ENCODE measurements at places on chromosomes 1 and 21.
A peak's percentile ranks its signal among the peaks of the same experiment; 100 is the strongest.

GRCh38 chr1:243315455-243315854 is 59.6 kb downstream of the SDCCAG8 start:
- DNase-seq: no peak

GRCh38 chr1:156502894-156503697 is 2.5 kb upstream of the MEF2D start:
- DNase-seq: no peak

GRCh38 chr1:20998826-20999225 is 177.9 kb downstream of the EIF4G3 start:
- no peak for DNase-seq

- no peak for DNase-seq
These were observed 78.9 kb downstream of the CD247 start for GRCh38 chr1:167439301-167439988.

GRCh38 chr21:33268737-33269441 is 2.7 kb downstream of the IL10RB start:
- peak; percentile 35 for DNase-seq

- DNase-seq: no peak
These were observed 427.2 kb downstream of the KIF26B start for GRCh38 chr1:245582026-245582425.

- DNase-seq: no peak
These were observed 39.5 kb upstream of the ST6GALNAC3 start for GRCh38 chr1:76035053-76035452.

DNA sequence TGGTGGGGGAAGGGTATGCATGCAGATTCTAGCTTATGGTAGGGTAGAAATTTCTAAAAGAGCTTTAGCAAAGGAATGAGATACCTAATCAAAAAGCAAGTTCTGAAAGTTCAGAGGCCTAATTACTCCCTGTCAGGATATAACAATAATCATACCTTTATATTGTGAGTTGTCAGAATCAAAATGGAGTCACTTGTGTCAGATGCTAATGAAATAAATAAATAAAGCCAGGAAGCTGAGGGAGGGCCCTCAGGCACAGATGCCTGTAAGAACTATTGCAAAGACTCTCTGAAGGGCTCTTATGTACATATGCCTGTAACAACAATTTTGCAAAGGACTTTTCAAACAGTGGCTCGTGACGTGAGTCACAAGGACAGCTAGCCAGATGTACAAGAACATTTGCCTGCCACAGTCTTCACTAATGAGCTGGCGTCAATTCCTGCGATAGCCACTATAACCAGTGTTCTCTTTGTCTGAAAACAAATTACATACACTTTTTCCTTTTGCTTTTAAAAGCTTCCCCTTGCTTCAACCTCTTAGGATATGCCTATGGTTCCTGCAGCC is 27.4 kb upstream of the DNASE2B start:
- DNase-seq: no peak

DNA sequence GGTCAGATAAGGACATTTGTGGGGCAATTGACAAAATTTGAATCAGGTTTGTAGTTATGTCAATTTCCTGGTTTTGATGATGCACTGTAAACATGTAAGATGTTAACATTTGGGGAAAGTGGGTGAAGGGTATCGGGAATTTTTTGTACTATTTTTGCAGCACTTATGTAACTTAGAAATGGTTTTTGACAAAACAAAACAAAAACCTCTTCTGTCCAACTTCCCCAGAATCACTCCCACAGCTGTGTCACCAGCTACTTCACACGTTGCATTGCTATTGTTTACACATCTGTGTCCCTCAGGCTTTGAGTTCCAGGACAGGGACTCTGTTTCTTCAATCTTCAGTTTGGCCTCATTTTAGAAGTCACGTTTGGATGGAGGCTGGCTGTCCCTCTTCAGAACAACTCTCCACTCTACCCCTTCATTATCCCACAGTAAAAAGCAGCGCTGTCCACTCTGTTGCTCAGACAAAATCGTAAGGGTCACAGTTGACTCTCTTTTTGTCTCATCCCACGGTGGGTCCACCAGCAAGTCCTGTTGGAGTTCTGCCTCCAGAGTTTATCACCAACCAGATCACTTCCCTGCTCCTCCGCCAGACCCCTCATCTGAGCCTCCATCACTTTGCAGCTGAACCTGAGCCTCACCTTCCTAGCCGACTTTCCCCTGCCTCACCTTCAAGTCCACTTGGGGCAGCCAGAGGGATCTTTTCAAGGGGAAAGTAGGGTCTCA is 63.2 kb downstream of the NENF start:
- no peak for DNase-seq

- DNase-seq: no peak
These were observed 17.1 kb upstream of the UBXN10 start for GRCh38 chr1:20168564-20169491.

DNA sequence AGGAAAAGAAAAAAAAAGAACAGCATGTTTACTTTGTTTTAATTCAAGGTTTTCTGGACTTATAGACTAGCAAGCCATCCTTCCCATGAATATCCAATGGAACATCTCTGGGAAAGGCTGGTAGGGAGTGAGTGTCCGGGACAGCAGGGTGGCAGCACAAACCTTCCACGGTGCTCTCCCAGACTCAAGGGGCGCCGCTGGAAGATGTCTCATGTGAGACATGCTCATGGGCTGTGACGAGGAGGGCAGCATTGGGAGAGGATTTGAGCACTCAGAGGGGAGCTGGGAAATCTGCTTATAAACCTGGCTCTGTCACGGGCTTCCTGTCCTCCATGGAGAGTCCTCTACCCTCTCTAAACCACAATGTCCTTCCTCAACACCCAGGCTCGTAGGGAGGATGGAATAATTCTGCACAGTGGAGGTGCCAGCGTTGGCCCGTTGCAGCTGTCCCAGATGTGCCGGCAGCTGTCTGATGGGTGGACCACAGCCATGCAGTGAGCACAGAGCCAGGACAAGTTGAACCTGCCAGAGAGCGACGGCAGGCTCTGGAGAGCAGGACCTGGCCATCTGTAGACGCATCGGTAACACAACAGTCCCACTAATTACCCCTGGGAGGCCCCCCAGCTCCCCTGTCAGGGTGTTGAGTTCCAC is 100.1 kb upstream of the IGSF21 start:
- DNase-seq: no peak

- peak; percentile 16 for DNase-seq
These were observed 627 bp downstream of the CERS2 start for GRCh38 chr1:150973836-150974579.

DNA sequence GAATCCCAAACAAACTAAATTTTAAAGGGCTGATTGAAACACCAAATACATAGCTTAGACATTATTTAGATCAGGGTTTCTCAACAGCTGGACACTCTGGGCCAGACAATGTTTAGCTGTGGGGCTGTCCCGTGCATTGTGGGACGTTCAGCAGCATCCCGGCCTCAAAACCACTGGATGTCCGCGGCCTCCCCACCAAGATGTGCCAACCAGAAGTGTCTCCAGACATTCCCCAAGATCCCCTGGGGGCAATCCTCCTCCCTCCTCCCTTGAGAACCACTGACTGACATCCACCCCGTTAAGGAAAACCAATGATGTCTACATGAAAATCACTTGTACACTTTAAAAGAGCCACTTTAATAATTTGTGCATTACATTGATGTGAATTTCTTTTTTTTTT is 38.4 kb downstream of the CLSTN1 start:
- no peak for DNase-seq

GRCh38 chr1:29875557-29876028 is 639.3 kb downstream of the PTPRU start:
- DNase-seq: no peak

- DNase-seq: no peak
These were observed 30.6 kb upstream of the CACNA1E start for GRCh38 chr1:181452746-181453145.

GRCh38 chr1:36337830-36338229 is 14.4 kb upstream of the EVA1B start:
- no peak for DNase-seq

DNA sequence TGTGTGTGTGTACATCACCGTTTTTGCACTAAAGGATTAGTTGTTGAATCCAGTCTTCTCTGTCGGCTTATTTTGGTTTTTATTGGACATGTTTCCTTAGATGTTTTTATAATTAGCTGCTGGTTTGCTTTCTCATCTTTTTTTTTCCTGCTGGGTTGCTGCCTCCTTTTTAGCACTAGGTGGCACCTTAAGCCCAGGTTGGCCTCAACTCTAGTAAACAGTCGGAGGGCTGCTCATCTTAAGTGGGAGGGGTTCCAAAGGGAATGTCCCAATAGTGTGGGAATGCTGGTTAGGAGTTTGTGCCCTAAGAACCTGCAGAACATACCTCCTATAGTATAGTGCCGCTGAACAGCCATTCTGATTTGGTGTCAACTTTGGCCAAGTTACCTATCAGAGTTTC is 570.1 kb upstream of the CXADR start:
- no peak for DNase-seq

- DNase-seq: no peak
These were observed 30.1 kb downstream of the TNFRSF1B start for GRCh38 chr1:12196641-12197482.

DNA sequence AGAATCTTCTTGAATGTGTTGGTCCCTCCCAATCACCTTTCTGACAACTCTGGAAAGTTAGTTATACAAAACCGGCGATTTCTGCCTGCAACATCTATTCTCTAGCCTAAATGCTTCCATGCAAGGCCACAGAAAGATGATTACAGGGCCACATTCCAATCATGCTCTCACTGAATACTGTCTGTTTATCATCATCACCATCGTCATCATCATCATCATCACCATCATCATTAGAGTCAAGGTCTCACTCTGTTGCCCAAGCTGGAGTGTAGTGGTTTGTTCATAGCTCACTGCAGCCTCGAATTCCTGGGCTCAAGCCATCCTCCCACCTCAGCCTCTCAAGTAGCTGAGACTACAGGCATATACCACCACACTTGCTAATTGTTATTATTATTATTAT is 521.2 kb upstream of the DAB1 start:
- DNase-seq: no peak

DNA sequence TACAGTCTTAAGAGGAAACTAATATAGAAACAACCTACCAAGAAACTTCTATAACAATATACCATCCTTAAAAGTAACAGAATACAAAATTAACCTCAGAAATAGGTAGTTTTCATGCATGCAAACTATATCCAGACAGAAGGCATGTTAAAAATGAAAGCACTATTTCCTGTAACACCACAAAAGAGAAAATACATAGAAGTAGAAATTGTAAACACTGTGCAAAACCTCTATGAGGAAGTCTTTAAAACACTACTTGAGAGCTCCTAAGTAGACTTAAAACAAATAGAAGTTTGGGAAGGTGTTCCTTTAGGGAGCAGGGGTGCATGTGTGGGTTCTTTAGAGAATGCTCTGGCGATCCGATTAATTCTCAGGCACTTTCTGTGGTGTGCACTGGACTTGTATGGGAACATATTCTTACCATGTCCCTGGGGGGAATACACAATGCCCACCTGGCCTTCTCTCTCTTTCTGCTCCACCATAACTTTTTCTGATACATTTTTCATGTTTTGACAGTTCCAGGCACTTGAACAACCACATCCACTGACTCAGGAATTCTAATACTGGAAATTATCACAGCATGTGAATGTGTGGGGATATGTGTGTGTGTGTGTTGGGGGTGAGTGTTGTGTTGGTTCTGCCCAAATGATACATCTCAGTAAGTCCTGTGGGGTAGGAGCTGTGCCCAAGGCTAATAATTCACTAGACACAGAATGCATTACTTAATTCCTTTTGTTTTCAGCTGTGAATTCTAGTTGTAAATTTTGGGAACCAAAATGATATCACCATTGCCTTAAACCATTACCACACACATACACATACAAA is 866.3 kb upstream of the B3GALT2 start:
- DNase-seq: no peak

DNA sequence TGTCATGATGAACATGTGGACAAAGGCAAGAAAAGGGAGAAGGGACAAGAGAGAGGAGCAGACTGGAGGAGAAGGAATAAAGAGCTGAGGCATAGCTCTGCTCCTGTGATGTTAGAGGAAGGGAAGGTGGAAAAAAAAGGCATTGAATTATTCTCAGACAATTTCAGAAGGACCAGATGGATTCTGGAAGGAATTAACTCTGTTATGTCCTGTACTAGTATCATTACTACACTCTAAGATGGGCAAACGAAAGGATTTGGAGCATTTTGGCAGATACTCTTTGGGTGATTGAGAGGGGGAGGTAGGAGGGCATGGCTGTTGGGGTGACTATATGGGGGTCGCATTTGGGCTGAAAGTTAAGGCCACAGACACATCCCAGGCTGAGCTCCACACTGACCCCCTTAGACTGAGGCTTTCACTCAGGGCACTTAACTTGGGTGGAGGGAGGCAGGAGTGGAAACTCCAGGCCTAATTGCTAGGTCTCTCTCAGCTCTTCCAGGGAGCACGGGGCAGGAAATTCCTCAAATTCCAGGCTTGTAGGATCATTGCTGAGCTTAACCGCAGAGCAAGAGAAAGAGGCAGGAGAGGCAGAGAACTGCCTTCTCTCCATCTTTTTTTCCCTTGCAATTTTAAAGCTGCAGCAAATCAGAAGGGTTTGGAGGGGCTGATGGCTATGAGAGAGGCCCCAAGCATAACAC is 25.9 kb downstream of the KIRREL1 start:
- no peak for DNase-seq

DNA sequence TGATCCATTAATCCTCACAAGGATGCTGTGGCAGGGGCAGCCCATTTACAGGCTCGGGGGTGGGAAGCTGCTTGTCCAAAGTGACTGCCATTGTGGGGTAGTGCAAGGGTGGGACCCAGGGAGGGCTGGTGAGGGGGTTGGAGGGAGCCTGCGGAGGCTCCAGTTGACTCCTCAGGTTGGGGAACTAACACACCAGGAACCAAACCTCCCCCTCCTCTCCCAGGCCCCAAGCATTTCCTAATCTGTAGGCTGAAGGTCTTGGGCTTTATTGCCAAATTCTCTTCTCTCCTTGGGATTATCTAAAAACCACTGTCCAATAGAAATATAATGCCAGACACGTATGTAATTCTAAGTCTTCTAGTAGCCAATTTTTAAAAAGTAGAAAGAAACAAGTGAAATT is 18.2 kb downstream of the IKBKE start:
- no peak for DNase-seq

DNA sequence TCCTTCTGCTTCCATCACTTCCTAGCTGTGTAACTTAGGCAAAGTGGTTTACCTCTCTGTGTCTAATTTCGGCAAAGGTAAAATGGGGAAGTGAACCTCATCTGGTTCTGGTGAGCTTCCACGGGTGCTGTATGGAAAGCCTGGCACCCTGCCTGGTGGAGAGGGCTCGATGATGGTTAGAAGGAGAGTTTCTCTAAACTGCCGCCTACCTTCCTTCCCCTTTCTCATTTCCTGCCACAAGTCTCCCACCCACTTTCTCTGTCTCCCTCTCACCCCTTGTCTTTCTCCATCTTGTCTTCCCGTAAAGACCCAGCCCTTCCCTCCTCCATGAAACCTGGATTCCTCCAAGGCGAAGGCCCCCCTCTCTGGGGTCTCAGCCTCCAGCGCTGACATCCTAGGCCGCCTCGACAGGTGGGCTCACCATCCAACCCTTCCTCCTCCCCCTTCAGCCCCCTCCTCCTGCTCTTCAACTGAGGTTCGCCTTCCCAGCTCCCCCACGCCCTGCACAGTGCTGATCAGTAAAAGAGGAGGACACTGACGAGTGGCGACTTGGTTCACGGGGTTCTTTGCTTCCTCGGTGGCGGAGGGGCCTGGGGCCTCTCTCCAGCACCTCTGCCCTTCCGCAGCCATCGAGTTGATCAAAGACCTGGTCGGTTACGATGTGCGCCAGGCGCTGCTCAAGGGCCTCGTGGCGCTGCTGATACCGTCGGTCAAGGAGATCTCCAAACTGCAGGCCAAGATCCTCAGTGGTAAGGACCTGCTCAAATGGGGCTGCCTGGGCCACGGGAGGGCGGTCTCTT is 7.3 kb downstream of the RNU5D-1 start:
- no peak for DNase-seq

All from effector CD4-positive, alpha-beta T cell (primary cell).